ENCODE measurements at places on chromosomes 13 and 19.

DNA sequence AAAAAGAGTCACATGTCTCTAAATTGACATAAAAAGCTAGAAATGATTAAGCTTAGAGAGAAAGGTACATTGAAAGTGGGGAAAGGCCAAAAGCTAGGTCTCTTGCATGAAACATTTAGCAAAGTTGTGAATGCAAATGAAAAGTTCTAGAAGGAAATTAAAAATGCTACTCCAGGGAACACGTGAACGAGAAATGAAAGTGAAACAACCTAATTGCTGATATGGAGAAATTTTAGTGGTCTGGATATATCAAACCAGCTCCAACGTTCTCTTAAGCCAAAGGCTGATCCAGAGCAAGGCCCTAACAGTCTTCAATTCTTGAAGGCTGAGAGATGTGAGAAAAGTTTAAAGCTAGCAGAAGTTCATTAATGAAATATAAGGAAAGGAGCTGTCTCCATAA is 419.8 kb downstream of the SLITRK6 start:
- no peak for DNase-seq

- DNase-seq, result peak; percentile 92
Observed at GRCh38 chr13:48586591-48587103, 53.8 kb upstream of the RCBTB2 start.

GRCh38 chr19:11626252-11626651 is 29.0 kb downstream of the ZNF627 start:
- DNase-seq, result no peak

DNA sequence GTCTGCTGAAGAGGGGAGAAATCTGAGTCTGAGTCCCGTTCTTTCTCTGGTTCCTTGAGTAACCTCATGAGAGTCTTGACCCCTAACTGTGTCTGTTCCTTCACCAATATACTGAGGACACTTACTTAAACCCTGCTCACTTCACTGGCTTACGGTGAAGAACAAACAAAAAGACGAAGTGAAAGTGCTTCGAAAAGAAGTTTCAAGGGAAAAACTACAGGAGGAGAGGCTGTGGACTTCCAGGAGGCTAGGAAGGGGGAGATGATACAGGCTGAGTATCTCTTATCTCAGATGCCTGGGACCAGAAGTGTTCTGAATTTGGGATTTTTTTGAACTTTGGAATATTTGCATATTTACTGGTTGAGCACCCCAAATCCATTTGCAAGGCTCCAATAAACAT is 6.1 kb downstream of the SMG9 start:
- DNase-seq, result no peak

GRCh38 chr19:19217099-19217498 is 5.3 kb downstream of the NCAN start:
- DNase-seq, result peak; percentile 37

DNA sequence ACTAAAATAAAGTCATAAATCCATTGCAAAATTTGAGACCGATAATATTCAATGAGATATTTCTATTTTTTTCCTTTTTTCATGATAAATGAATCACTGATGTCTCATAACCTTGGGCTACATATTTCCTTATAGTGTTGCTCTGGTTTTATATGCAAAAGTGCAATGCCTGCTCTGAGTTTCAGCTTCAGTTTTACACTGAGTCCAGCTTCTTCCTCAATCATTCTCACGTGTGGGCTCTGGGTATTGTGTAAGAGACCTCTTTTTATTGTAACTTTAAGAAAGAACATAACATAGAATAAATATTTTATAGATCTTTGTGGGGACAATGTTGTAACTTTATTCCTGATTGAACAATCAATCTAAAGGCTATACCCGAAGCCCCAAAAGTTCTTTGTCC is 280.2 kb upstream of the EDNRB start:
- DNase-seq, result no peak
